CD4-positive, alpha-beta T cell treated with Interleukin-2 at 100 ng/mL for 4 hours (primary cell): ENCODE measurements at places on chromosomes 1 and 21.

GRCh38 chr1:235919833-235920441 is 53.2 kb upstream of the LYST start:
- no peak for DNase-seq

GRCh38 chr1:160093624-160094290 is 4.7 kb downstream of the IGSF8 start:
- DNase-seq = no peak

DNA sequence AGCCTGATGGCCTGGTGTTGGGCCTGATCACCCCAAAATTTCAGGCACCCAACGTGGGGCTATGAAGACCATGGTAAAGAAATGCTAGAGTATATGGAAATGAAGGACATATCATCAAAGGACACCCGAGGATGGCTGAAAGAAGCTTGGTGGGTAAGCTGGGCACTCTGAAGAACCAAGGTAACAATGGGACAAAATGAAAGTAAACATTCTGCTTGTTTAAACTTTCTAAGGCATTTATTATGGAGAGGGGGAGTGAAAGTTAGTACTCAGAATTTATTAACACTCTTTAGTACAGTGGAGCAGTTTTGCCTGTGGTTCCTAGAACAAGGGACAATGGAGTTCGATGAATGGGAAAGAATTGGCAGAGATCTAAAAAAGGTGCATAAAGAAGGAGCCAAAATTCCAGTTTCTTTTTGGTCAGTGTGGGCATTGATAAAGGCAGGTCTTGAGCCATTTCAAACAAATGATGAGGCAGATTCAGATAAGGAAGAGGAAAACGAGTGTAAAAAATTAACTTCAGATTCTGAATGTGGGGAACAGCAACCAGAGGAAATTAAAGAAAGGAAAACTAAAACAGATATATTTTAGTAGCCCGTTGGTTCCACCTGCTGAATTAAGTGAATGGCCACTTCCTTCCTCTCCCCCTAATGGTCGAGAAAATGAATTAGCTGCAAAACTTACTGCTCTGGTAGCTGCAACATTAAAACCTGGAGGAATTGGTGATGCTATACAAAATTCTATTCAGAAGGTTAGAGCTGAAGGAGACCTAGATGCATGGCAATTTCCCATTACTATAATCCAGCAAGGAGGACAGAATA is 8.4 kb upstream of the PM20D1 start:
- DNase-seq = no peak

- DNase-seq = peak; percentile 71
Measured at GRCh38 chr1:93021539-93022134, 57.4 kb upstream of the MTF2 start.

DNA sequence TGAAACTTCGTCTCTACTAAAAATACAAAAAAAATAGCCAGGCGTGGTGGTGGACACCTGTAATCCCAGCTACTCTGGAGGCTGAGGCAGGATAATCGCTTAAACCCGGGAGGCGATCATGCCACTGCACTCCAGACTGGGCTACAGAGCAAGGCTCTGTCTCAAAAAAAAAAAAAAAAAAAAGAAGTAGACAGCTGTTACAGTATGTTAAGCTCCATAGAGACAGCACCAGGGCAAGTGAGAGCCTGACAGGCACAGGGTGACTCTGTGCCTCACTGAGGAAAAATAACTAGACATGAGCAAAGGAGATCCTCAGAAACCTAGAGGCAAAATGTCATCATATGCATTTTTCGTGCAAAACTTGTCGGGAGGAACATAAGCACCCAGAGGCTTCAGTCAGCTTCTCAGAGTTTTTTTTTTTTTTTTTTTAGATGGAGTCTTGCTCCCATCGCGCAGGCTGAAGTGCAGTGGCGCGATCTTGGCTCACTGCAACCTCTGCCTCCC is 9.0 kb upstream of the PRDX1 start:
- no peak for DNase-seq

DNA sequence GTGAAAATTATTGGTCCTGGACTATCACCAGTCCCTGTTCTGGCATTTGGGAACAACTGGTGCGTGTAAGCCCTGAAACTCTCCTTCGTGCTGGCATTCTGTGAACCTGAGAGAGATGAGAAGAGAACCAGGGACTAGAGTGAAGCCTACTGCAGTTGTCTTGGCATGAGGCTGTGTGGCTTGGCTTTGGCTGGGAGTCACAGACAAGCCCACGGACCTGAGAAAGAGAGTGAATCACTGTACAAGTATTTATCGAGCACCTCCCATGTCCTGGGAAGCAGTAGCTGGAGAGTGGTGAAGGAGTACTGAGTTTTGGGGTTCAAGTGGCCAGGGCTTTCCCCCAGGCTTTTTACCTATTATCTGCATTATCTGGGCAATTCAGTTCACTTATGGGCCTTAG is 63.3 kb downstream of the FGGY start:
- DNase-seq = no peak

GRCh38 chr1:56472860-56473259 is 106.5 kb downstream of the PLPP3 start:
- DNase-seq = peak; percentile 1

DNA sequence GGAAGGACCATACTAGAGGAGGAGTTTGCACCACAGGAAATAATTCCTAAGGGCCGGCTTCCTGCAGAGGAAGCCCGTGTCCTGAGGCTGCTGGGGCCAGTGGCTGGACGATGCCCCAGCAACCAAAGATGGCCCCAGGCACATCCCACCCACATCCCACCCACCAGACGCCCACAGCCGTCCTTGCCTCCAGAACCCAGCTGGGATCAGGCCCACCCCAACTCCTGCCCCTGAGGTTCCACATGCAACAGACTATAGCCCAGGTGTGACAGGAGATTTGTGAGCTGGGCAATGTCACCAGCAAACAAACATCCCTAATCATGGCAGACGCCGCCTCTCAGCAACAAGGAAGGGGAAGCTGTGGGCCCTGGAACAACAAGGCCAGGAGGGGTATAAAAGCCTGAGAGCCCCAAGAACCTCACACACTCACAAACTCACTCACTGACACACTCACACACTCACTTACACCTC is at the start of gene KRTAP10-9:
Gene KRTAP10-9 (plus strand): TSS at position 421 of the 471 bp plus-strand sequence. CDS start 79 bp downstream, outside the sequence.
- no peak for DNase-seq

GRCh38 chr1:196501760-196502428 is 106.3 kb downstream of the KCNT2 start:
- no peak for DNase-seq

- DNase-seq = no peak
Measured at GRCh38 chr1:219081943-219082925, 91.4 kb upstream of the LYPLAL1 start.

DNA sequence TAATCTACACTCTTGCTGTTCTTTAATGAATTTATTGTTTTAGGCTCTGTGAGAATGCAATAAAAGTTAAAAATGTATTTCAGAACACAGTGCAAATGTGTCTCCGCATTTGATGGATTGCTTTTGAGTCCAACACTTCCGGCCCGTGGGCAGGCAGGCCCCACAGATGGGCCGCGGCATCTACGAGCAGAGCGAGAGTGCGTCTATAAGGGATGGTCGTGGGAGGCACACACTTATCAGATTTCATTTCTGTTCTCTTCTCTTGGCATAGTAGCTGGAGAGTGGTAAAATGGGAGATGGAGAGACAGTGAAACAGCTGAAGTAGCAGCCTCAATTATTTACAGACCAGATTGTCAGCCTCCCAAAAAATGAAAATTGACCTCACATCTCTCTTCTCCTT is 134.2 kb downstream of the NAV1 start:
- DNase-seq = no peak

DNA sequence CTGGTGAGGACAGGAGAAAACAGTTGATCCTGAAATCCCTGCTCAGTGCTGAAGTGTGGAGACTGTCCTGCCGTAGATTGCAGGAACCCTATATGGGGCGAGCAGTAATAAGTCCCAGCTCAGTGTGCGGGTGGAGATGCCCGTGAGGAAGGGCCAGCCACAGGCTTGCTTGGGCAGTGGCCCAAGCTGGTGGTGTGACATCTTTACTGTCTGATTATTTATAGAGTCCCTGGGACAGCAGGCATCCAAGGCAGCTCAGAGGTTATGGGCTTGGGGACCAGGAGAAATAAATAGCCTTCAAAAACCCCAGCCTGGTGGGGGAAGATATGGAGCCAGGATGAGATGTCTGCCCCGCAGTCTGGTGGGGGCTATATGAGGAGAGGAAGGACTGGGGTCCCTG is 170.7 kb upstream of the POU3F1 start:
- no peak for DNase-seq

DNA sequence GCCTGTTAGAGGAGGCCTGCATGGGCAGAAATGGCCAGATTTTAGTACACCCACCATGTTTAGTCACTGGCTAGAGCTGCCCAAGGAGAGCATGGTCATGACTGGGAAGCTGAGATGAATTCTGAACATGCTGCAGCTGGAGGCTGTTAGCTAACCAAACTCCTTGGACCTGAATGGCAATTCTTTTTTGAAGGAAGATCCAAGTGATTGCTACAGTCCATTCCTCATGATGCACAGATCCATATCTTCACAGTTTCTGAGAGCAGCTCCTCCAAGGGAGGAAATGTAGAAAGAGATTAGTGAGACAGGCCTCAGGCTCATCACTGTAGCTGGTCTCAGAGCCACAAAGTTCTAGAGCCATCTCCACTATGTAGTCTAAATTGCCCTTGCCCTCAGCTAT is 11.1 kb downstream of the ZFYVE9 start:
- no peak for DNase-seq

- DNase-seq = no peak
Measured at GRCh38 chr1:41955461-41956159, 36.9 kb upstream of the HIVEP3 start.

DNA sequence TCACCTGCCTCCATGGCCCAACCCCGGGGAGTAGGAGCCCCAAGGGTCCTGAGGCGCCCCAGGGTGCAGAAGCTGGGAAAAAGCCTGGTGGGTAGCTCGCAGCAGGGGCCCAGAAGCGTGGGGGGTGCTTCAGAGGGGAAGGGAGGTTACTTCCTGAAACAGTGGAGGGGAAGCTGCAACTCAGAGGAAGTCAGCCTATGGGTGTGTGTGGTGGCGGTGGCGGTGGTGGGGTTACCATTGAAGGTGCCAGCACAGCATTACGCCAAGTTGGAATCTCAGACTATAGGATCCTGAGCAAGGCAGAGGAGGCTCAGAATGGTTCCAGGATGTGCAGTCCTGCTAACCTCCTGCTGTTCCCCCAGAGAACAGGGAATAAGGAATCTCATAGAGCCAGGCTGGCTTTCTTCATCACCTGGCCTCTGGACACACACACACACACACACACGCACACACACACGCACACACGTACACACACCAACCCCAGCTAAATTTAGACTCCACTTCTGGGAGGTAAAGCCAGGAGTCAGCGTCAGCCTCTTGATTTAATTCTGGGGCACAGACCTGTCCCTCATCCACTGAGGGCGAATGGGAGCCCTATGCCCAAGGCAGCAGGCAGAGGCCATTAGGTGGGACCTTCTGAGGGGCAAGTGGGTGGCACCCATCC is 1.3 kb downstream of the DENND4B start:
- peak; percentile 81 for DNase-seq

DNA sequence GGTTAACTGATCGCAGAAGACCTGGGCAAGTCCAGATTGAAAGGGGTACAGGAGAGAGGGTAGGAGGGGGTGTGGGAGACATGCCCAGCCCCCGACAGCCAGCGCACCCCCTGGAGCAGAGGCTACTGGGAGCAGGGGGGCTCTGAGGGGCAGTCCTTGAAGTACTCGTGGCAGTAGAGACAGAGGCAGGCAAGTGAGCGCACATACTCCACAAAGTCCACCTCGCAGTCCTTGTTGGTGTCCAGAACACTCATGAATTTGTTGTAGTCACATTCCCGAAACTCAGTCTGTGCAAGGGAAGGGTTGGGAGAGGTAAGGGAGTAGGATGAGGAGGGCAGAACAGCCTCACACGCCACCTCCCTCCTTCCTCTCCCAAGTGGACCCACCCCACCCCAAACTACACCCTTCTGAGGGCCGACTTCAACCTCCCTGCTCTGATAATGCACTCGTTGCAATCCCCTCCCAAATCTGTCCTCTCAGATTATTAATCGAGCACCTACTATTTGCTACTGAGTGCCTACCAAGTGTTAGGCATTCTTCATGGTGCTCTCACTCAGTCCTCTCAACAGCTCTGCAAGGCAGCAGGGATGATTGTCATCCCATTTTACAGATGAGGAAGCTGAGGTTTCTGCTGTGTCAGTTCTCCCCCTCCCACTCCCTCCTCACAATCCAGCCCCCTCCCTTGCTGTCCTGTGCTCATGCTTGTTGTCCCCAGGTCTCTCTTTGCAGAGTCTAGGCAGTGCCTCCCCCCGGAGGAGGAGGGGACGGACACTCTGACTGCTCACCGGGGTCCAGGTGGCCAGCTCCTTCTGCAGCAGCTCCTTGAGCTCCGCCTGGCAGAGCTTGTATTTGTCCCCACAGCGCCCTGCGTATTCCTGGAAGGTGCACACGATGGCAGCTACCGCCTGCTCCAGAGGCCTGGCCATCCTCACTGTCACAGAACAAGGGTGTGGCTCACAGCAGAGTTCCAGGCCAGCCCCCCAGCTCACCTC is 1.2 kb downstream of the S100A3 start:
- no peak for DNase-seq

GRCh38 chr1:234970731-234971476 is 157.7 kb downstream of the TOMM20 start:
- no peak for DNase-seq

DNA sequence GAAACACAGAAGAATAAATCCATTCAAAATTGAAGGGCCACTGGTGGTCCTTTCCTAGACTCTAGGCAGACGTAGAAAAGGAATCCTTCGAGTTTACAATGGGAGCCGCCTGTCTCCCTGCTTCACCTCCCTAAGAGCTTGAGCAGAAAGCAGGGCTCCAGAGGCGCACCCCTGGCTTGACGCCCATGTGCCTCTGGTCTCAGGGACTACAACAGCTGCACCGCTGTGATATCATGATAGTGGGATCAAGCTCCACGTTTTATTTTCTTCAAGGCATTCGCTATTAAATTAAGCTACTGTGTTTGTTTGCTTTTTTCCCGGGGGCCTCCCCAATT is 403 bp upstream of the C1orf122 start:
- DNase-seq = no peak

DNA sequence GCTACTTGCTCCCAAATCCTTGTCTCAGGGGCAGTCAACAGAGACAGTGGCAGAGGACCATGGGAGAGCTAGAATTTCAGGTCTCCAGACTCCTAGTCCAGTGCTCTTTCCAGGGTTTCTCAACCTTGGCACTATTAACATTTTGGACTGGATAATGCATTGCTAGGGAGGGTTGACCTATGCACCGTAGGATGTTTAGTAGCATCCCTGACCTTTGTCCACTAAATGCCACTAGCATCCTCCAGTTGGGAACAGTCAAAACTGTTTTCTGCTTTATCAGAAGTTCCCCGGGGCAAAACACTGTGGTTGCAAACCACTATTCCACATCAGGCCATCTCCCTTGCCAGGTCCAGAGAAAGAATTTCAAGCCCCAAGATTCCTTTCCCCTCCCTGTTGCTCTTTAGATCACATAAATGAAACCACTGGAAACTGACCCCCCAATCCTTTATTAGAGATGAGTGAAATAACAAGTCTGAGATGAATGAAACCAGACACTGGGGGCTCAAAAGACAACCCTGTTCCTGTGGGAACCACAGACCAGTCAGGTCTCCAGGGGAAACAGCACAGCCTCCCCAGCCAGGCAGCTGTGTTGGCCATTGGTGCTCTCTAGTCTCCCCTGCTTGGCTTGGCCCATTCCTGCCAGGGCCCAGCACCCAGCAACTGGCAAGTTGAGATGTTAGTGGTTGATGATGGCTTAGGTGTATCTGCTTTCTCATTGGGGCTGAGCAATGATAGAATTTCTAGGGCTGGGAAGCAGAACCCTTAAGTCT is 3.8 kb upstream of the TCEA3 start:
- DNase-seq = no peak
